ENCODE measurements at places on chromosomes 1 and 21.
A peak's percentile ranks its signal among the peaks of the same experiment; 100 is the strongest.

GRCh38 chr1:15802234-15802965, 5.0 kb downstream of the UQCRHL start:
- no peak for DNase-seq

DNA sequence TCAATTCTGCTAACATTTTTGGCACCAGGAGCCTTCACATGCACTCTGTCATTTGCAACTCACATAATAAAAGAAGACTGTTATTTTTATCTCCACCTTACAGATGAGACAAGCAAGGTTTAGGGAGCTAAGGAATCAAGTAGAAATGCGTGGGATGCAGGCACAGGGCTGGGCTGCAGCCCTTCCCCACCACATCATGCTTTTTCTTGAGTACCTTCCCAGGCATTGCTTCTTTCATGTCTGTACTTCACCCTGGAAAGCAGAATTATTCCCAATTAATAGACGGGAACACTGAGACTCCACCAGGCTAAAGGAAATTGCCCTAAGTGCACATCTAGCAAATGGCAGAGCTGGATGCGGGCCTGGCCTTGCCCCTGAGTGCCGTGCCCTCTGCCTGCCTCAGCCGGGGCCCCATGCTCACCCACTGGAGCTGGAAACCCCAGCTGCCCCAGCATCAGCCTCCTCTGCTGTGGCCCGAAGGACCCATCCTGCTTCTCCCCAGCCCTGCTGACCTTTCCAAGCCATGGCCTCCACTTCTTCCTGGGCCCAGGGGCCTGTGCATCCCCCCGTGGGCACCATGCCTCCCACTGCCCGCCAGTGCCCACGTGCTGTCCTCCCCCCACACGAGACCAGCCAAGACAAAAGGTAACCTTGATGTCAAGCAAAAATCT, 257.5 kb downstream of the TOMM20 start:
- no peak for DNase-seq

DNA sequence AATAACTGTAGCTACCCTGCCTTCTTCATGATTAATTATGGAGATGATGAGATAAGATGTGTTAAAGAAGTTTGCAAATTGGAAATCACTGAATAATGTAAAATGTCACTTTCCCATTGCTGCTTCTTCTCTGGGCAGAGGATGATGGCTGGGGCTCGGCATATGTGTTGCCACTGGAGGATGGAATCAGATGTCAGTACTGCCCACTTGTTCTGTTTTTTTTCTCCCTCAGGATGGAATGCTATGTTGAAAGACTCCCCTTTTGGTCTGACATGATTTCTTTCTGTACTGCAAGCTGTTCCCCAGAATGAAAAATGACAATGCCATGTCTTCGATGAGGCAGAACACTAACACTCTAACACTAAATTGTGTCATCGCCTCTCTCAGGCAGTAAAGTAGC, 373.9 kb upstream of the SPAG17 start:
- DNase-seq = no peak

GRCh38 chr1:160166166-160166868, 14.9 kb downstream of the ATP1A4 start:
- DNase-seq = no peak

- peak; percentile 56 for DNase-seq
These were observed 41.2 kb downstream of the LPAR3 start for GRCh38 chr1:84851839-84852238.

- DNase-seq = no peak
These were observed 85.4 kb downstream of the IER5 start for GRCh38 chr1:181173761-181174447.

Measured in epithelial cell of proximal tubule (primary cell).